NCI-H82 (cell line): ENCODE measurements at places on chromosomes 16 and 17.

GRCh38 chr17:57879437-57880085 is 29.7 kb upstream of the MRPS23 start:
- DNase-seq = peak; percentile 95

- DNase-seq = no peak
These were observed 191.7 kb upstream of the RBFOX1 start for GRCh38 chr16:7140899-7141298.

- no peak for DNase-seq
These were observed 25.1 kb downstream of the STAT5B start for GRCh38 chr17:42251115-42251514.

DNA sequence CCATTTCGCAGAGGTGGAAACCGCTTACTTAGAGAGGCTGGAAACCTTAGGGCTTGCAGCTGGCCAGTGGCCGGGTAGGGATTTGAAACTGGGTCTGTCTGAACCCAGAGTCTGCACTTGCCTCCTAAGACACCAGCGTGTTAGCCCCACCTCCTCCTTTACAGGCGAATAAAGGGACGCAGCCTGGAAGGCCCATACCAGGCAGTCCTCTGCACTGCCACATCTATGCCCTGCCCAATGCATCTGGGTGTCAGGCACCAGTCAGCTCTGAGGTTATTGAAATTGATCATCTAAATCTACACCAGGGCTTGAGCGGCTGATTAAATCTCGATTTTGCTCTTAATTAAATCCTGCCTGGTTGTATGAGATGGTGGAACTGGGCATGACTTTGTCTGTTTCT is 19.9 kb upstream of the NAGS start:
- no peak for DNase-seq

GRCh38 chr17:56910509-56911235 is 3.2 kb downstream of the TRIM25 start:
- no peak for DNase-seq

- no peak for DNase-seq
These were observed 70.3 kb upstream of the CA10 start for GRCh38 chr17:52228823-52229222.

DNA sequence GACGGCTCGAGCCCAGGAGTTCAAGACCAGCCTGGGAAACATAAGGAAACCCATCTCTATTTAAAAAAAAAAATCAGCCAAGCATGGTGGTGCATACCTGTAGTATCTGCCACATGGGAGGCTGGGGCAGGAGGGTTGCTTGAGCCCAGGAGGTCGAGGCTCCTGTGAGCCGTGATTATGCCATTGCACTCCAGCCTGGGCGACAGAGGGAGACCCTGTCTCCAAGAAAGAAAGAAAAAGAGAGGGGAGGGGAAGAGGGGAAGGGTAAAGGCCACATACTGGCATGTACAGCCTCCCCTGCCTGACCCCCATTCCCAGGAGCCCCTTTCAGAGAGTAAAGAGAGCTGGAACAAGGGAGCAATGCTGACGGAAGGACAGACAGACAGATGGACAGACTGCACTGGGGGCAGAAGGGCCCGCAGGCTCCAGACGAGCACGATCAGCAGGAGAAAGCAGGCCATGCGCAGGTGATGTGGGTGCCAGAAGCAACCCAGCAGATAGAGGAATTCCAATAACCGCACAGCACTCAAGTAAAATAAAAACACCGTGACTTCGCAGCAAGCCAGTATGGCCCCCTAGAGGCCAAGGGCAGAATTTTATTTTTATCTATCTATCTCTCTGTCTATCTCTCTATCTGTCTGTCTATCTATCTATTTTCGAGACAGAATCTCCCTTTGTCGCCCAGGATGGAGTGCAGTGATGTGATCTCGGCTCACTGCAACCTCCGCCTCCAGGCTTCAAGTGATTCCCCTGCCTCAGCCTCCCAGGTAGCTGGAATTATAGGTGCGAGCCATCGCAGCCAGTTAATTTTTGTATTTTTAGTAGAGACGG is 27.1 kb upstream of the SNN start:
- DNase-seq = peak; percentile 73
